CD8-positive, alpha-beta memory T cell (primary cell): ENCODE measurements at places on chromosomes 5 and 9. TPM values are rescaled to one million over a fixed set of nuclear protein-coding genes. Genes with fewer than 3 reads are reported as not detected.

Gene N4BP3
- total RNA-seq: 5.3 TPM

Gene KCNIP1
- not detected for total RNA-seq

Gene SLCO6A1
- not detected for total RNA-seq

Gene ANKH
- 80.5 TPM for total RNA-seq

Gene TMEM245
- total RNA-seq: 35.2 TPM

Gene FAM78A
- 44.4 TPM for total RNA-seq

Gene PLCXD3
- not detected for total RNA-seq

Gene PTGES
- total RNA-seq: not detected

Gene NTNG2
- 1.3 TPM for total RNA-seq

Gene THBS4
- 0.55 TPM for total RNA-seq

Gene AK3
- total RNA-seq: 25.3 TPM
